ENCODE measurements at places on chromosomes 1 and 21.
A peak's percentile ranks its signal among the peaks of the same experiment; 100 is the strongest.

GRCh38 chr1:179867493-179868330 lies 9.9 kb downstream of the TOR1AIP2 start:
- no peak overlapping the region for H3K4me3 ChIP-seq
- peaks cover 8% of the 10 kb centered on the region for H3K36me3 ChIP-seq
- H3K27ac ChIP-seq = no peak overlapping the region
- DNase-seq = no peak
- H3K4me1 ChIP-seq = no peaks in the 10 kb centered on the region
- H3K27me3 ChIP-seq = no peaks in the 10 kb centered on the region

DNA sequence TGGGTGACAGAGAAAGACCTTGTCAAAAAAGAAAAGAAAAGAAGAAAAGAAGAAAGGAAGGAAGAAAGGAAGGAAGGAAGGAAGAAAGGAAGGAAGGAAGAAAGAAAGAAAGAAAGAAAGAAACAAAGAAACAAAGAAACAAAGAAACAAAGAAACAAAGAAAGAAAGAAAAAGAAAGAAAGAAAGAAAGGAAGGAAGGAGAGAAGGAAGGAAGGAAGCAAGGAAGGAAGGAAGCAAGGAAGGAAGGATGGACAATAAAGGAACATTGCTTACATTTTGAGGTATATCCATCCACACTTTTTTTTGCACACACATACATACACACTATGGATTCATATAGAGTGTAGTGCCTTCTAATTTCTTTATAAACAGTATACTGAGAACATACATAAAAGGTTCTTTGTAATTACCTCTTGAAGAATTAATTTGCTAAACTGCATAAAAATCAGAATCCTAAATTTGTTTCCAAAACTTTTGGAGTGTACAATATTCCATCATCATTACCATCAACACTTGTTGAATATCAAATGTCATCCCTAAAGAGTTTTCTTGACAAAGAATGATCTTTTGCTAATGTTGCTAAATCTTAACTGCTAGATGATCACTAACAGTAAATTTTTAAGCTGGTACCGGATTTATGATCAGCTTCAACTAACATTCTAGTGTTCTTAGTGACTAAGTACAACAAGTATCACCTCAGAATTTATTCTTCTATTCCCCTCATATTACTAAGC lies 11.4 kb upstream of the GADD45A start:
- H3K27ac ChIP-seq = no peak overlapping the region
- no peaks in the 10 kb centered on the region for H3K36me3 ChIP-seq
- H3K4me3 ChIP-seq = no peak overlapping the region
- H3K4me1 ChIP-seq = 0 out of 2 replicates have a peak, but pooled peaks cover 2% of the 10 kb centered on the region

DNA sequence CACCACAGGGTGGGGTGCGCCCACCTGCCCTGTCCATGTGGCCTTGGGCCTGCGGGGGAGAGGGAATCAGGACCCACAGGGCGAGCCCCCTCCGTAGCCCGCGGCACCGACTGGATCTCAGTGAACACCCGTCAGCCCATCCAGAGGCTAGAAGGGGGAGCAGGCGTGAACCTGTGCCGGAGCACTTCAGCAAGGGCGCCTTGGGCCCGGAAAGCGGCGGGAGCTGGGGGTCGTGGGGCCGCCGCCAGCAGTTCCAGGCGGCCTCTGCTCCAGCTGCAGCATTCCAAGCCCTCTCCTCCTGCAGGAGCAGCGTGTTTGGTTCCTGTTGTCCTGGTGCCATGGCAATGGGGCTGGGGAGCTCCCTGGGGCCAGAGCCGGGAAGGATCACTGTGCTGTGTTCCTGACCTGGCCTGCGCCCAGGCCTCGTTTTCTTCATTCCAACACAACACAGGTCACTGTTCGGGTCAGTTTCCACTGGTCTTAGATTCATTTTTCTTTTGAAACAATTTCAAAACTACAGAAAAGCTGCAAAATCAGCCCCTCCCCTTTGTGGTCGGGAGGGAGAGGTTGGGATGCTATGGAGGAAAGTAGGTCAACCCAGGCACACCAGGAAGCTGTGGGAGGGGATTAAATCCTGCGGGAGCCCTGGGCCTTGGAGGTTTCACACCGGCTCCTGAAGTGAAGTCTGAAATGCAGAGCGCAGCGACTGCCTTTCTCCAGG lies 18.8 kb downstream of the SLX9 start:
- no peaks in the 10 kb centered on the region for H3K27me3 ChIP-seq
- DNase-seq = no peak
- H3K4me3 ChIP-seq = no peak overlapping the region
- no peaks in the 10 kb centered on the region for H3K4me1 ChIP-seq
- peaks cover 51% of the 10 kb centered on the region for H3K36me3 ChIP-seq

GRCh38 chr1:157966031-157966537 lies 27.4 kb upstream of the KIRREL1 start:
- H3K36me3 ChIP-seq = no peaks in the 10 kb centered on the region
- H3K4me1 ChIP-seq = peaks cover 1% of the 10 kb centered on the region
- H3K4me3 ChIP-seq = no peak overlapping the region
- no peak for DNase-seq
- H3K27me3 ChIP-seq = no peaks in the 10 kb centered on the region

- H3K36me3 ChIP-seq = no peaks in the 10 kb centered on the region
- H3K27me3 ChIP-seq = no peaks in the 10 kb centered on the region
- H3K27ac ChIP-seq = no peak overlapping the region
- H3K4me1 ChIP-seq = peaks cover under 1% of the 10 kb centered on the region
- DNase-seq = no peak
These were observed 14.1 kb upstream of the MATN1 start for GRCh38 chr1:30737357-30738039.

GRCh38 chr21:37702241-37702640 lies 214.0 kb downstream of the KCNJ6 start:
- H3K4me1 ChIP-seq = no peaks in the 10 kb centered on the region
- H3K36me3 ChIP-seq = no peaks in the 10 kb centered on the region
- H3K4me3 ChIP-seq = no peak overlapping the region
- no peak for DNase-seq
- no peak overlapping the region for H3K27ac ChIP-seq
- peaks cover 2% of the 10 kb centered on the region for H3K27me3 ChIP-seq

DNA sequence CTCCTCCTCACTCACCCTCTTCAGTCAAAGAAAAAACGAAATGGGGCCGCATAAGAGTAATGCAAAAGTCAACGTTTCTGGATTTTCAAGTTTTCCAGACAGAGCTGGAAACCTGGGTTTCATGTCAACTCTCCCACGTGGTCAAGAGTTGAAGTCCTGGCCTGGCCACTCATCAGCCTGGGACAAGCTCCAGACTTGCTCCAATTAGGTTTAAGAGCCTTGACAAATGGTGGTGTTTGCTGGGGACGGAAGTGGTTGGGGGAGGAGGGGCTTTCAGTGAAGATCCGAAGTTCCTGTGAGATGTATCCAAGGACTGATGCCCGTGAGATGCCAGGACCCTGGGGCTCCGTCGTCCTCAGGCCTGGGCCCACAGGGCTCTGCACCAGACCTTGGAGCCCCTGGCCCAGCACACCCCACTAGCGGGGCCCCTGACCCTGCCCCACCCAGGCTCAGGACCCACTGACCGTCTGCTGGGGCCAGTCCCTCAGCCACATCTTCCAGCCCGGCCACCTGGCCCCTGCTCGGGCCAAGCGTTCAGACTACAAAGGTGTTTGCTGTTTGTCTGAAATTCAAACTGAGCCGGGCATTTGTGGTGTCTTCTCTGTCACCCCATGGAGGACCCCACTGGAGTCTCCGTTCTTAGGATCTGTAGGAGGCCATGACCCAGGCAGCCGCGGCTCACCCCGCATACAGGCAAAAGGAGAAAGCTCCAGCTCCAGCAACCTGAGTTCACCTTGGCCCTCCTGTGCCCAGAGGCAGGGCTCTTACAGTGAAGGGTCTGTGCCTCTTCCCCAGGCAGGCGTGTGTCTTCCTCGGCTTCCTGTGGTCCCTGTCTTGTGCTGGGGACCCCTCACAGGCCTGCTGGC lies 53.3 kb downstream of the SIK1 start:
- H3K4me1 ChIP-seq = peaks cover 3% of the 10 kb centered on the region
- no peak overlapping the region for H3K27ac ChIP-seq

DNA sequence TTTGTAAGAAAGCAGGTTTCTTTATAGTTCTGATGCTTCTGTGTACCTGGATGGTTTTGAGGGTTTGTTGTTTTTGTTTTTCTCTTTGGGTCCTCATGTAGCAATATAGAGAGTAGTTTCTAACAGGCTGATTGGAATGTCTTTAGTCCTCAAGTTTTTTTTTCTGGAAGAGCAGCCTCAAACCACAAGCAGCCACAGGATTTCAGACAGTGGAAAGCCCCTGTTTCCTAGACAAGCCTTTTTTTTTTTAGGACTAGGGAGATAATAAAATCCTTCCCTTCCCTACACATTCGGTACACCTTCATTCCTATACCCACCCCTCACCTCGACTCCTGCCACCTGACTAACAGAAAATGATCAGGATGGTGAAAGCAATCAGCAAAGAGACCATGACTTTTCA lies 47.6 kb downstream of the ACP6 start:
- H3K27me3 ChIP-seq = no peaks in the 10 kb centered on the region
- H3K4me3 ChIP-seq = no peak overlapping the region
- H3K4me1 ChIP-seq = no peaks in the 10 kb centered on the region
- DNase-seq = no peak

- no peak overlapping the region for H3K27ac ChIP-seq
- no peaks in the 10 kb centered on the region for H3K36me3 ChIP-seq
- H3K4me3 ChIP-seq = no peak overlapping the region
These were observed 47.1 kb upstream of the ATP1B1 start for GRCh38 chr1:169059421-169059820.

DNA sequence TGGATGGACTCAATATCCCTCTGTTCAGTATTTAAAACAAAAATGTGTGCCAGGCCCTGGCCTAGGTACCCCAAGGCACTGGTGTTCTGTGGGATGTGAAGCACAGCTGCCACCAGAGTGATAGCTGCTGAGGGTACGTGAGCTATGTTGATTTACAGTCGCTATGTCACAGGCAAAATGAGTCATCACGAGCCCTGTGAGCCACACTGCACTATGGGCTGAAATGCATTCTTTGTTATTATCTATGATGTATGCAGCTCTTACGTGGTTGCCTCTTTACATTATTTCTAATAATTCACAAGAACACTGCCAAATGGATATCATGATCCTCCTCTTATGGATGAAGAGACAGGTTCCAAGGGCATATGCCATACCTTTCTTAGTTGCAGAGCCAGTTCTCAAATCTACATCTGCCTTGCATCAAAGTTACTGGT lies 2.1 kb downstream of the TEX38 start:
- DNase-seq = no peak
- H3K36me3 ChIP-seq = peaks cover 3% of the 10 kb centered on the region
- H3K27ac ChIP-seq = no peak overlapping the region
- H3K4me3 ChIP-seq = no peak overlapping the region
- H3K4me1 ChIP-seq = peaks cover 2% of the 10 kb centered on the region

DNA sequence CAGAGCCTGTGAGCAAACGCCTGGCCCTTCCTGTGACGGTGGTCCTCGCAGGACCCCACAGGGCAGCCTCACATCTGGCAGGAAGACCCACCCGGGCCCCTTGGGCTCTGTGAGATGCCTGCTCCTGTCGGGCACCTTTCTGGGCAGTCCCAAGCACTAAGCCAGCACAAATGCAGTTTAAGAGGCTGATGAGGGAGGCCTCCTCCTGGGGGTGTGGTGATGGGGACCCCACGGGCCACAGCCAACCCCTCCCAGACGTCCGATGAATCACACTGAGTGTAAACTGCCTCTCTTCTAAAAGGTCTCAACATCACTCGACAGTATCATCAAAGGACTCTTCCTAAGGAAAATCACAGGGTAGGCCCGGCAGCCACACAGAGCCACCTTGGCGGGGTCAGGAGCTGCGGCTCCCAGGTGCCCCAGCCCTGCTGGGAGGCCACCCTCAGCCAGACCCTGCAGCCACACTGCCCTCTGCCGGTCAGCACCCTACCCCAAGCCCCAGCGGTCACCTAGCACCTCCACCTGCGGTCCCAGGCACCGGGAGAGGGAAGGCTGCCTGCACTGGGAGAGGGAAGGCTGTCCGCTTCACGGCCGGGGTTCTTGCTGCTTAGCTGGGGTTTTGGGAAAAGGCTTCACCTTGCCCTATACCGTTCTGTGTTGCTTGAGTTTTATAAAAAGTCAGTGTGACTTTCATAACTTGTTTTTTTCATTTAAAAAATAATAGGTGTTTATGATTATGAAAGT lies 3.9 kb upstream of the PRKCZ start:
- no peak overlapping the region for H3K4me3 ChIP-seq
- peaks cover 16% of the 10 kb centered on the region for H3K4me1 ChIP-seq
- H3K27me3 ChIP-seq = no peaks in the 10 kb centered on the region
- peak; percentile 84 for DNase-seq
- H3K36me3 ChIP-seq = no peaks in the 10 kb centered on the region
- no peak overlapping the region for H3K27ac ChIP-seq

- no peak overlapping the region for H3K4me3 ChIP-seq
- no peak overlapping the region for H3K27ac ChIP-seq
- H3K4me1 ChIP-seq = no peaks in the 10 kb centered on the region
- H3K36me3 ChIP-seq = no peaks in the 10 kb centered on the region
These were observed 138.5 kb downstream of the ZZZ3 start for GRCh38 chr1:77543822-77544448.

- H3K36me3 ChIP-seq = no peaks in the 10 kb centered on the region
- no peaks in the 10 kb centered on the region for H3K4me1 ChIP-seq
- no peak overlapping the region for H3K27ac ChIP-seq
These were observed 5.0 kb downstream of the ADARB1 start for GRCh38 chr21:45079351-45079750.

GRCh38 chr21:45288441-45288841 lies 746 bp upstream of the POFUT2 start:
- peak overlapping the region; percentile 83 for H3K4me3 ChIP-seq
- H3K27me3 ChIP-seq = no peaks in the 10 kb centered on the region
- no peak for DNase-seq
- no peak overlapping the region for H3K27ac ChIP-seq
- peaks cover 20% of the 10 kb centered on the region for H3K36me3 ChIP-seq

DNA sequence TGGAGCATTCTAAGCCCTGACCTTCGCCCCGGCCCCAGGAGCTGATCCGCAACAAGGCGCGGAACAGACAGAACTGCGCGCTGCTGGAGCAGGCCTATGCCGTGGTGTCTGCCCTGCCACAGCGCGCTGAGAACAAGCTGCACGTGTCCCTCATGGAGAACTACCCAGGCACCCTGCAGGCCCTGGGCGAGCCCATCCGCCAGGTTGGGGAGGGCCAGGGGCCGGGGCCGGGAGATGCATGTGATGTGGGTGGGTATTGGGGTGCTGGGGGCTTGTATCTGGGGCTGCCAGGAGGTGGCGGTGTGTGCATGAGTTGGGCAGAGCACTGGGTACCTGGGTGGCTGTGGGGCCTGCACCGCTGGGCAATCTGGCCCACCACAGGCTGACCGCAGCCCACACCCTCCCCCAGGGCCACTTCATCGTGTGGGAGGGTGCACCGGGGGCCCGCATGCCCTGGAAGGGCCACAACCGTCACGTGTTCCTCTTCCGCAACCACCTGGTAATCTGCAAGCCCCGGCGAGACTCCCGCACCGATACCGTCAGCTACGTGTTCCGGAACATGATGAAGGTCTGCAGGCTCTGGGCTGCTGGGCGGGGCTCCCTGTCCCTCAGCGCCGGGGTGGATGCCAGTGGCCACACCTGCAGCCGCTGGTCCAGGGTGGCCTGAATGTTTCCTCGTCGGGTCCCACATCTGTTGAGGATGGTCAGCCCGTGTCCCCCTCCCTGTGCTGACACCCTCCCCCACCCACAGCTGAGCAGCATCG lies 65.8 kb downstream of the TRIM11 start:
- DNase-seq = peak; percentile 18
- H3K27me3 ChIP-seq = no peaks in the 10 kb centered on the region
- H3K36me3 ChIP-seq = peaks cover 2% of the 10 kb centered on the region
- no peaks in the 10 kb centered on the region for H3K4me1 ChIP-seq
- H3K27ac ChIP-seq = no peak overlapping the region

Data from iPS DF 6.9 (cell line).